Activated CD4-positive, alpha-beta T cell treated with anti-CD3 and anti-CD28 coated beads for 24 hours (primary cell): ENCODE measurements at places on chromosomes 1 and 21.

GRCh38 chr1:42931911-42932422, 26.7 kb downstream of the SLC2A1 start:
- peak; percentile 48 for DNase-seq

GRCh38 chr1:61436016-61436415, 288.9 kb downstream of the TM2D1 start:
- DNase-seq = no peak

DNA sequence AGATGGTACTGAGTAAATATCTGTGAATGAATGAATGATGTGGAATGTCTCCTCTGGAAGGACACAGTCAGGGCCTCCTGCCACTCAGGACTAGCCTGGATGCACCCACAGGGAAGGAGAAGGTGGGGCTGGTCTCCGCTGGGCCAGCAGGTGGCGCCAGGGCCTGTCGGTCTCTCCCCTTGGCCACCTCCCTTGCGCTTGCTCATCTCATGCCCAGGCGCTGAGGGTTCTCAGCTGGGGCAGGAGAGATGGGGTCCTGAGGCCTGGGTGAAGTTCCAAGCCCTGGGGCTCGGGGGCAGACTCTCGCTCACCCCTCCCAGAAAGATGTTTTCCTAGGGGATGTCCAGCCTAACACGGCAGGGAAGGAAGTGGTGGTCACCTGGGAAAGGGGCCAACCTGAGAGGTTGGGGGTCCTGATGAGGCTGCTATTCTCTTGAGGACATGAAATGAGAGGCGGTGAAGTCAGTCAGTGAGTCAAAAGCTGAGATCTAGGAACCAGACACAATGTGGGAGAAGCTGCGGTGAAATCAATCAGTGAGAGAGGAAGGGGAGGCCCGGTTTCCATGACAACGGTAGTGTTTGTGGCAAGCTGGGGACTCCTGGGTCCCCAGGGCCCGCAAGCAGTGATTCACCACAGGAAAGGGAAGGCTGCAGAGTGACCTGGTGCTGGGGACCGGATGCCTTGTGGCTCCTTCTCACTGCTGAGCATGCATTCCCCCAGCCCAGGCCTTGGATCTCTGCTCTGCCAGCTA, 14.6 kb upstream of the MEX3A start:
- peak; percentile 83 for DNase-seq

DNA sequence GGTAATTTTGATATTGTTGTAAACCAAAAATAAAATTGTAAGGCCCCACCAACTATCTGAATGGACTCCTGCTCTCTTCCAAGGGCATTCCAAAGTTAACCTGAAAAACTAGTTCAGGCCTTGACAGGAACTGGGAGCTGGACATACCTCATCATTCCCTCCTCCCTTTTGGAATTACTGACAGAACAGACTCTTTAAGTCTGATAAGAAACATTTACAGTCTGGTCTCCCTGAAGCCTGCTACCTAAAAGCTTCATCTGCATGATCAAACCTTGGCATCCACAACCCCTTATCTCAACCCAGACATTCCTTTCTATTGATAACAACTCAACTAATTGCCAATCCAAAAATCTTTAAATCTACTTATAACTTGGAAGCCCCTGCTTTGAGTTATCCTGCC, 123.8 kb downstream of the TLR5 start:
- DNase-seq = no peak

DNA sequence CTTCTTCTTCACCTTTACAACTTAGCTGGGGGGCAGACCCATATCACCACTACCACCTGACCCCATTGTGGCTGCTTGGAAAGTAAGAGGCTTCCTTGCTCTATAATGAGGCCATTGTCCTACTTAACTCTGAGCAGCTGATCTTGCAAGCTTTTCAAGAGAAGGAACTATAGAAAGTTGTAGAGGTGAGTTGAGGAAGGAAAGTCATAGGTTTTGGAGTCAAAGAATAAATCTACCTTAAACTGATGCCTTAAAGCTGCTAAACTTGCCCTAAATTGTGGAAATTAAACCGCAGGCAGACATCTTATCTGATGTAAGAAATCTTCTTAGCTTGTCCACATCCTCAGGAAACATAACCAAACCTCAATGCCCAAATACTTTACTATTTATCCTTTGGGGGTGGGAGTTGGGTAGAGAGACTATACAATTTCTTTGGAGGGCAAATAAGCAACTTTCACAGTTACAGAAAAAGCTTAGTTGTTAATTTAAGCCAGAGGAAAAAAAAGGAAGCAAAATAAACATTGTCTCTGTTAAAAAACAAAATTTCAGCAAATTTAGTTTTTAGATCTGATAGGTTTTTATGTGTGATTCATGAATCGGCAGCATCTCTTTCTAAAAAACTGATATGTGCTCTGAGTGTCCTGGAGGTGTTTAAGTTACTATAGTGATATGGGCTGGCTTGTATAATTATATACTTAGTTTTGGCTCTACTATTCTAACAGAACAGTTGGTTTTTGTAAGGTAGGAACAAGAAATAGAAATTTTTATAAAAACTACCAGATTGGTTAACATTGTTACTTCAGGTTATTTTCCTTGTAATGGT, 4.7 kb downstream of the IL23R start:
- no peak for DNase-seq

DNA sequence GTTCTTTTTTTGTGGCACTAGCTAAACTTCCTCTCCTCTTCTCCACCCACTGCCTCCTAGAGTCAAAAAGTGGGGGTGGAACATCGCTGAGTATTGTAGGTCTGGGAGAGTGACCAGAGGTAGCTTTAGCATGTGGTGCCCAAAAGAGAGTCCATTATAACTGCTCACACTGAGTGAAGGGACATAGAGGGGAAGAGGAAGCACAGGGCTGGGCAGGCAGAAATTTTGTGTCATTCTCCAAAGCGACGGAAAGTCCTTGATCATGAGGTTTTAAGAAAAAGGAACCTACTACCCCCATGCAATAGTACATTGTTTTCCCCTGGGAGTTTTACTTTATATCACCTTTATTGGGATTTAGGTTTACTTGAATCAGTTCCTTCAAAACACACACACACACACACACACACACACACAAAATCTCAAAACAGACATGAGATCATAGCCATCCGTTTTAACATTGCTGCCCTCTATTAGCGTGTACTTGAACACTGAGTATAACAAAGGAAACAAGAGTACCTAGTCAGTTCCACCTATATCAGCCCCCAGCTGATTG, 4.1 kb downstream of the CD84 start:
- DNase-seq = no peak

DNA sequence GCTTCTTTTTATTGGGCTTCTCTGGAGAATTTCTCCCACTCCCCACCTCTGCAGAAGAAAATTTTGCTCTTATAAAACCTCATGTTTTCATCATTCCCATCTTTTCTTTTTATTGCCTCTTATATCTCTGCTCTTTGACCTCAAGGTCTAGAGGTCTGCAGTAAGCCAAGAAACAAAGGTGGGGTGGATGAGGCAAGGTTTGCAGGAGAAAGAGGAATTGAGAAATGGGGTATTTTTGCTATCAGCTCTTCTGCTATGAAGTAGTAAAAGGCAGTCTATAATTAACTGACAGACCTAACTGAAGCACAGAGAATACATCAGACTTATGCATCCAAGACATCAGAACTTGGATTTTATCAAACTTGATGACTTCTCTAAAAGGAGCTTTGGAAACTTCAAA, 22.9 kb downstream of the SYT11 start:
- no peak for DNase-seq

GRCh38 chr1:93694819-93695218, 13.2 kb upstream of the BCAR3 start:
- DNase-seq = no peak

GRCh38 chr1:184567009-184567408, 180.2 kb downstream of the C1orf21 start:
- no peak for DNase-seq

GRCh38 chr1:30688920-30689794, 34.2 kb downstream of the MATN1 start:
- no peak for DNase-seq

GRCh38 chr21:17197996-17198395, 314.8 kb upstream of the CXADR start:
- no peak for DNase-seq

DNA sequence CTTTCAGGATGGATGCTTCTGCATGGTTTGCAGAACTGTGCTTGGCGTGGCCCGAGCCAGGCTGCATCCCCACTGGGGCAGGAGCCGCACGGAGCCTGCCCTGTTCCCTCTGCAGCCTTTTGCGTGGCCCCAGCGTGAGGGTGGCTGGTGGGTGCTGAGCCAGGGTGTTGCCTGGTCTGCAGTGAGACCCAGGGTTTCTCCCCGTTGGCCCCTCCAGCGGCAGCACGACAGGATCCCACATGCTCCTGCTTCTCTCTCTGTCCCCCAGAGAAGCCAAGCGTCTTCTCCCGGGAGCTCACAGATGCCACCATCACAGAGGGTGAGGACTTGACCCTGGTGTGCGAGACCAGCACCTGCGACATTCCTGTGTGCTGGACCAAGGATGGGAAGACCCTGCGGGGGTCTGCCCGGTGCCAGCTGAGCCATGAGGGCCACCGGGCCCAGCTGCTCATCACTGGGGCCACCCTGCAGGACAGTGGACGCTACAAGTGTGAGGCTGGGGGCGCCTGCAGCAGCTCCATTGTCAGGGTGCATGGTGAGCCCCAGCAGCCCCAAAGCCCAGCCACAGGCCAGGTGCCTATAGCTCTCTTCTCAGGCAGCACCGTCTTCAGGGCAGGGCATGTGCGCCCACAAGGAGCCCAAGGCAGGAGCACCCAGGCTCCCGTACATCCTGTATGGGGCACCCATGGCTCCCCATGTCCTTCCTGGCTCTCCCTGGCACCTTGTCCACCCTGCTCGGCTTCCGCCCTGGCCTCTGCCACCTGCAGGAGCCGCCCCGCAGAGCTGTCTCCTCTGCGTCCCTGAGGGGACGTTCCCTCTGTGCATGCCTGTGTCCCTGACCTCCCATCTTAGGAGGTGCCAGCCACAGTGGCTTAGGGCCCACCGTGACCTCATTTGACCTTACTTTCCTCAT, 78.9 kb downstream of the OBSCN start:
- no peak for DNase-seq

DNA sequence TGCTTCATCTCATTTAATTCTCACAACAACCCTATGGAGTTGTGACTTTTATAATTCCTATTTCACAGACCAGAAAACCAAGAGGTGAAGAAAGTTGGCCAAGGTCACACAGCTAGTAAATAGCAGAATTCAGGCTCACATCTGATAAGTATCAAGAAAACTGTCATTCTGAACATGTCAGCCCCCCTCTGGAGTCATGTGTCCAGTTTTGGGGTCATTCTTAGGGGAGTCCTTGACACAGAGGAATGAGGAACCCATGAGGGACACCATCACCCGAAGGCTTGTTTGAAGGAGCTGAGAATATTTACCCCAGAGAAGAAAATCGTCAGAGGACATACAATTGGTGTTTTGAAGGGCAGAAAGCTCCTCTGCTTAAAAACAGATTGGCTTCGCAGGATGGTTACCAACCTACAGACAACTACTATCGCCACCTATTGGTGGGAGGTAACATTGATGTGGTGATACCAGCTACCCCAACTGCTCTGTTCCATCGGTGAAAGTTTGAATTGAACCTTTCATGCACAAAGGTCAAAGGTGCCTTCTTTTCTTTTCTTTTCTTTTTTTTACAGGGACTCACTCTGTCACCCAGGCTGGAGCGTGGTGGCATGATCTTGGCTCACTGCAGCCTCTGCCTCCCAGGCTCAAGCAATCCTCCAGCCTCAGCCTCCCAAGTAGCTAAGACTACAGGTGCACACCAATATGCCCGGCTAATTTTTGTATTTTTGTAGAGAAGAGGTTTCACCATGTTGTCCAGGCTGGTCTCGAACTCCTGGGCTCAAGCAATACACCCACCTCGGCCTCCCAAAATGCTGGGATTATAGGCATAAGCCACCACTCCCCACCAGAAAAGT, 31.3 kb downstream of the NCMAP start:
- DNase-seq = peak; percentile 36

- no peak for DNase-seq
These were observed 139.9 kb downstream of the PTGER3 start for GRCh38 chr1:70907563-70908310.

DNA sequence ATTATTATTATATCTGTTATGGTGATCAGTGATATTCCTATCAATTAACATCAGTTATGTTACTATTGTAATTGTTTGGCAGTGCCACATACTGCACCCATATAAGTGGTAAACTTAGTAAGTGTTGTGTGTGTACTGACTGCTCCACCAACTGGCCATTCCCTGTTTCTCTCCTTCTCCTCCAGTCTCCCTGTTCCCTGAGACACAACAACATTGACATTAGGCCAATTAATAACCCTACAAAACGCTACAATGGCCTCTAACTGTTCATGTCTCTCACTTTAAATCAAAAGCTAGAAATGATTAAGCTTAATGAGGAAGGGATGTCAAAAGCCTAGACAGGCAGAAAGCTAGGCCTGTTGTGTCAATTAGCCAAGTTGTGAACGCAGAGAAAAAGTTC, 6.6 kb upstream of the THRAP3 start:
- no peak for DNase-seq

DNA sequence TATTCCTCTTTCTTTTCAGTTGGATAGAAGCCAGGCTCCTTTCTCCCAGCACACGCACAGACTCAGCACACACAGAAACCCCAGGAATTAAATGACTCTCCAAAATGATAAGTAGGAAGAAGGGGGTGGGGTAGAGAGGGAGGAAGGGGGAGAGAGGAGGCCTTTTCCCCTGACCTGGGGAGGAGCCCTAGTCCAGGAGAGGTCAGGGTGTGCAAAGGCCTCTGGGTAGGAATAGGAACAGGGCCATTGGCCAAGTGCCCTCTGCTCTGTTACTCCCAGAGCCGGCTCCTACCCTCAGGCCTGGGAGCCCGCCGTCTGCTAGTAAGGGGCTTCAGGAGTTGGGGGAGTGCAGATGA, 35.6 kb upstream of the PUM1 start:
- DNase-seq = no peak

DNA sequence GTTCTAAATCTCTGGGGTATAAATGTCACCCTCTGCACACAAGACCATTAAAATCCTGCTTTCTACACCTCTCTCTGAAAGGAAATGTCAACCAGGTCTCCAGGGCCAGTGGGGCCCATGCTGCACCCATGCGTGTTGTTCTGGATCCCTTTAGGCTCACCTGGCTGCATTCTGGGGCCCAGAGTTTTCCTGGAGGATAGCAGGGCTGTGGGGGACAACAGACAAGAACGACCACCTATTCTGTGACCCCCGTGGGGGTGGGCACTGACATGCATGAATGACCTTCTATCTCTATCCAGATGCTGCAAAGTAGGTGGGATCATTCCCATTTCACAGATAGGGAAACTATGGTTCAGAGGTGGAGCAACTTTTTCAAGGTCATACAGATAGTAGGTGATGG, 41.6 kb downstream of the TNNT2 start:
- DNase-seq = no peak

- no peak for DNase-seq
These were observed 977.9 kb downstream of the ADGRL2 start for GRCh38 chr1:82778612-82779011.

- no peak for DNase-seq
These were observed 47.1 kb downstream of the SSX2IP start for GRCh38 chr1:84643183-84643582.

DNA sequence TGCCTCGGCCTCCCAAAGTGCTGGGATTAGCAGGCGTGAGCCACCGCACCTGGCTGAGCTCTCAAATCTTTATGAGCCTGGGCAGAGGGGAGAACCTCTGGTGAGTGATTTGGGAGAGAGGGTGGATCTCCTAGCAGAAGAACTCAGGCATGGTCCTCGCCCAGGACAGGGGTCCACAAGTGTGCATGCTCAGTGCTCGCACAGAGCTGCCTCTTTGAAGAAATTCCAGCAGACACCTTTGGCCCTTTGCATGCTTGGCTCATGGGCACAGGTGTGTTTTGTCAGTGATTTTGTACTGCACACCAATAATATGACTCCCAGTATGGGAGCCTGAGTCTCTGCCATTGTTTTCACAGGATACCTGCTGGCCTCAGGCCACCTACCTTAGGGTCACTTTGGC, 11.8 kb upstream of the PRAMEF12 start:
- no peak for DNase-seq
